Central memory CD4-positive, alpha-beta T cell (primary cell): ENCODE measurements at places on chromosomes 7 and 10.

DNA sequence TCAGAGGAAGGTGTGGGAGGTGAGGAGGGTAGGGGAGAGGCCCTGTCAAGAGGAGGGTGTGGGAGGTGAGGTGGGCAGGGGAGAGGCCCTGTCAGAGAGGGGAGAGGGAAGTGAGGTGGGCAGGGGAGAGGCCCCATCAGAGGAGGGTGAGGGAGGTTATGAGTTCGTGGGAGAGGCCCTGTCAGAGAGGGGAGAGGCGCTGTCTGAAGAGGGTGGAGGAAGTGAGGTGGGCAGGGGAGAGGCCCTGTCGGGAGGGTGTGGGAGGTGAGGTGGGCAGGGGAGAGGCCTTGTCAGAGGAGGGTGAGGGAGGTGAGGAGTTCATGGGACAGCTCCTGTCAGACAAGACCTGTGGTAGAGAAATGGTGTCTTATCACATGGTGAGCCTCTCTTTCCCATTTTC, 74.4 kb downstream of the INPP5A start:
- no peak for DNase-seq

DNA sequence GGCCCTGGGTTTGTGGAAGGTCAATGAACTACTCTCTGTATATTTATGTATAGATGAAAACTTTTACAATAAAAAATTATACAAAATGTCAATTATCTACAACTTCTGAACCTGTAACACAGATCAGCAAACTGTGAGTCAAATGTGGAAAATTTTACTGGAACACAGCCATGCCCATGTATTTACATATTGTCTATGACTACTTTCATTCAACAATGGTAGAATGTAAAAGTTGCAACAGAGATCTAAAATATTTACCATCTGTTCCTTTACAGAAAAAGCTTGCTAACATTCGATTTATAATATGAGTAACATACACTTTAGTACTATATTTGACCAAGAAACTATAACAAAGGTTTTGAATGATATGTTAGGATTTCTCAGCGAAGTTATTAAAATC, 481.6 kb downstream of the PARD3 start:
- DNase-seq, result no peak

DNA sequence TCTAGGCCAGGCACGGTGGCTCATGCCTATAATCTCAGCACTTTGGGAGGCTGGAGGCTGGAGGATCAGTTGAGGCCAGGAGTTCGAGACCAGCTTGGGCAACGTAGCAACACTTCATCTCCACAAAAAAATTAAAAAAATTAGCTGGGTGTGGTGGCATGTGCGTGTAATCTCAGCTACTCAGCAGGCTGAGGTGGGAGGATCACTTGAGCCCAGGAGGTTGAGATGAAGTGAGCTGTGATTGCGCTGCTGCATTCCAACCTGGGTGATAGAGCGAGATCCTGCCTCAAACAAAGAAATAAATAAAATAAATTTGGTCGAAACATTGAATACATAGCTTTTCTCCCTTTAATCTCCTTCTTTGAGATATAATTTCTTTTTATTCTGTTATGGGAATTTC, 80.6 kb upstream of the ITGB1 start:
- DNase-seq, result no peak

- DNase-seq, result no peak
Observed at GRCh38 chr7:26777385-26777784, 87.0 kb downstream of the SKAP2 start.

DNA sequence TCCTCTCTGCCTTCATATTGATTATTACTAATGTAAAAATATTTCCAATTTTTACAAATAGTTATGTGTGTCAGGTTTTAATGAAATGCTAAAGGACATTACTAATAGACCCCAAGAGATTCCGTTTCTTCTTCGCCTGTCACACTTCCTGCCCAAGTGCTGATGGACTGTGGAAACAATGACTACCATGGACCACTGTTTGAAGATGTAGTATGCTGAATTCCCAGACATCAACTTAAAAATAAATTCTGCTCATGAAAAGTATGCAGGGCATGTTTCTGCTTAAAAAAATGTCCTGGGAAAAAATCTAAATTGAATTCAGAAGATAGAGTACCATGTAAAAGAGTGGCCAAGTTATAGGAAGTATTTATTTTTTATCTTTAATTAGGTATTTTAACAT, 52.1 kb downstream of the ST7 start:
- no peak for DNase-seq

DNA sequence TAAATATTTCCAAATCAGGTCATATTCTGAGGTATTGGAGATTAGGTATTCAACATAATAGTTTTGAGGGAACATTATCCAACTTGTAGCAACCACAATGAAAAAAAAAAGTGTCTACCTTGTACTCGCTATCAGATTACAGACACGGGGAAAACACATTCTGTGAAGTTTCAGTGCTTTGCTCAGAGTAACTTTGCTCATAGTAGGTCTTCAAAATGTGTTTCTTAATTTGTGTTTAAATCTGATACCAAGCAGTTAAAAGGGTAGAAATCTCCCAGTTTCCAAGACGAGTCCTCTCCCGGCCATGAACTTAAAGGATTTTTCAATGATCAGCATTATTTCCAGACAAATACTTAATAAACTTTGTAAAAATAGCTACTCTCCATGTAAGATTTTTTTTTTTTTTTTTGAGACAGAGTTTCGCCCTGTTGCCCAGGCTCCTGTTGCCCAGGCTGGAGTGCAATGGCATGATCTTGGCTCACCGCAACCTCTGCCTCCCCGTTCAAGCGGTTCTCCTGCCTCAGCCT, 39.2 kb downstream of the DDIT4 start:
- no peak for DNase-seq

DNA sequence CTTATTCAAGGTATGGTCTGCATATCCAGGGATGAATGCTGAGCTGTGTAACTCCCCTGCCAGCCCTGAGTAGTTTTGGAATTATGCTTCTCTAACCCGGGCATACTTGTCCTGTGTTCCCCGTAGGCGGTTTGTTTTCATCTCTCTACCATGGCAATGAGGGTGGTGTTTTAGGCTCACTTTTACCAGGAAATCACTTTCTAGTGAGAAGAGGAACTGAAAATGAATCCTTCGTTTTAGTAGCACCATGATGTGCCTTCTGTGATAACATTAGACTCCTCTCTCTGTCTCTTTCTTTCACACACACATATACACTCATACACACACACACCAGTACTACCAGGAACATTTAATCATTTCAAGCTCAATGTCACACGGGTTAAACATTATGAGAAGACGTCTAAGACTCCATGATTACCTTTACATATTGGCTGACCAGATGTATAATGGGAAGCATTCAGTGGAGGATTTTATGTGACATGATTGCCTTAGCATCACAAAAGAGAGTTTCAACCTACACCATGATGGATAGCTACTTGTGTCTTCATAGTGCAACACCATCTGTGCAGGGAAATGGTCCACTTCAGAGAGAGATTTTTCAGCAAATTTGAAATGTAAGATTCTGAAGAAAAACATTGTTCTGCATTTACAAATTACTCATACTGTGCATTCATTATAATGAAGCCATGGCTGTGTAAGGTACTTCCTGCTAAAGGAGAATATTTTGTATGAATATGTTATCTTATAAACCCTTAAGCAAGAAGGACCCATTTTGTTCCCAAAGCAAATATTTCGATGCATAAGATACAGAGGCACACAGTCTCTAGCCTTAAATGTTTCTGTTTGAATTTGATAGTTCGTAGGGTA, 31.0 kb upstream of the PFKP start:
- DNase-seq, result no peak

DNA sequence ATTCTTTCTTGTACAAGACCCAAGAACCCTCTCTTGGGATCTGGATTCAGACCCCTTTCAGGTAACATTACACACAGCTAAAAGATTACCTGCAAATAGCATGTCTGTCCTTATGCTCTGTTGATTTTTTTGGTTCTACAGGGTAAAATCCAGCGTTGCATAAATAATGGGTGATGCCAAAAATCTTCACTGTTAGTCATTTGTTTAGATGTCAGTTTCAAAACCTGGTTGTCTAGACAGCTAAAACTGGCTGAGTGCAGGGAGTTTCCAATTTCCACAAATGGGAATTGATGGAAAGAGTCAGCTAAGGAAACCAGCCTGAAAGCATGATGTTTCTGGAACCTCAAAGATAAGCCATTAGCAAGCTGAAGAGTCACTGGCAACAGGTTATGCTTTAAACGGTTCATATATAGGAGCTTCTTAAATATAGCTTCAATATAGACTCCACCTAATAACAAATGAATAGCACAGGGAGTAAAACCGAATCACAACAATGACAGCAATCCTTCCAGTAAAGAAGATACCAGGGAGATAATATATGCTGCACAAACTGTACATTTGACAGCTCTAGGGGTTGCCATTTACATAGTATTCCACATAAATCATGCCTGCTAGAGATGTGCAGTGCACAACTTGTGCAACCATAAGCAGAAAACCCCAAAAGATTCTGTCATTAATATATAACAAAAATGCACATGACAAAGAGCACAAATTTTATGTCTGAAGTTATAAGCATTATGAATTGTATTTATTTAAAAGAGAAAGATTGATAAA, 20.4 kb downstream of the CCDC71L start:
- DNase-seq, result no peak

GRCh38 chr10:124278356-124278755, 140.4 kb downstream of the OAT start:
- DNase-seq, result no peak

GRCh38 chr7:76008156-76008687, 13.8 kb upstream of the TMEM120A start:
- DNase-seq, result no peak

GRCh38 chr7:102119925-102120324, 166.7 kb upstream of the SH2B2 start:
- DNase-seq, result no peak

GRCh38 chr7:77553123-77553522, 16.0 kb downstream of the PTPN12 start:
- DNase-seq, result no peak

DNA sequence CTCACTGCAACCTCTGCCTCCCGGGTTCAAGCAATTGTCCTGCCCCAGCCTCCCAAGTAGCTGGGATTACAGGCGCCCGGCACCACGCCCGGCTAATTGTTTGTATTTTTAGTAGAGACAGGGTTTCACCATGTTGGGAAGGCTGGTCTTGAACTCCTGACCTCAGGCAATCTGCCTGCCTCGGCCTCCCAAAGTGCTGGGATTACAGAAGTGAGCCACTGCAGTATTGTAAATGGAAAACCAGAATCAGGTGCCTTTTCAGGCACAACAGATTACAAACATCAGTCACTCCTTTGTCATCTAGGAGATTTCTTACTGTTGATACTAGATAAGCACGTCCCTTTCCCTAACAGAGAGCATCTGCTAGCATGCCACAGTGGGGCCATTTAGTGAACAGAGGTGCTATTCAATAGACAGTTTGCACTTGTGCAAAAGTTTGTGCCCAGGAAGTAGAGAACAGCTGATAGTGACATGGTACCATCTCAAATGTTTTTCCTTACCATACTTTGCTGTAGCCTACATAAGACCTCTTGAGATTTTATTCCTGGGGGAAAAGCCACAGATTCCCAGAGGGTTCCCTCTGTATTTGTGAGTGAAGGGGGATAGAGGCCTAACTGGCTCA, 24.5 kb upstream of the WAC start:
- no peak for DNase-seq

- DNase-seq, result no peak
Observed at GRCh38 chr10:133227256-133227655, 2.8 kb upstream of the UTF1 start.
